ENCODE measurements at places on chromosomes 12 and 14.

DNA sequence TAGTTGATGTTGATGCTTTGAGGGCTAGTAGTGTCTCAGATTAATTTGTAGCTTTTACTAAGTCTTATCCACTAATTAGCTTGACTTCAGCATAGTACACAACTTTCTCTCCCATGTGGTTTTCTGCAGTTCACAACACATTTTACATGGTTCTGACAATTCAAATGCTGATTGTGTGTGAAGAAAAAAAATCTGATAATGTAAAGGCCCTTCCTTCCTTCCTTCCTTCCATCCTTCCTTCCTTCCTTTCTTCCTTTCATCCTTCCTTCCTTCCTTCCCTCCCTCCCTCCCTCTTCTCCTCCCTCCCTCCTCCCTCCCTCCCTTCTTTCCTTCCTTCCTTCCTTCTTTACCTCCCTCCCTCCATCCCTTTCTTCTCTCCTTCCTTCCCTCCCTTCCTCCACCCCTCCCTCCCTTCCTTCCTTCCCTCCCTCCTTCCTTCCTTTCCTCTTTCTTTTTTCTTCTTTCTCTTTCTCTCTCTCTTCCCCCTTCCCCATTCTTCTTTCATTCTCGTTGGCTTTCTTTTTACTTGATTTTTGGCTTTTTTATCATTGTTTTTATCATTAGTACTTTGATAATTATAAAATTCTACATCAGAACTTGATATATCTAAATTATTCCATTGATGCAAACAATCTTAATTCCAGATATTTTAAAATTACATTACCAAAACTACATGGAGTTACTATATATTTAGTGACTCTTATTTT lies 1415.6 kb downstream of the LRFN5 start:
- DNase-seq: no peak

DNA sequence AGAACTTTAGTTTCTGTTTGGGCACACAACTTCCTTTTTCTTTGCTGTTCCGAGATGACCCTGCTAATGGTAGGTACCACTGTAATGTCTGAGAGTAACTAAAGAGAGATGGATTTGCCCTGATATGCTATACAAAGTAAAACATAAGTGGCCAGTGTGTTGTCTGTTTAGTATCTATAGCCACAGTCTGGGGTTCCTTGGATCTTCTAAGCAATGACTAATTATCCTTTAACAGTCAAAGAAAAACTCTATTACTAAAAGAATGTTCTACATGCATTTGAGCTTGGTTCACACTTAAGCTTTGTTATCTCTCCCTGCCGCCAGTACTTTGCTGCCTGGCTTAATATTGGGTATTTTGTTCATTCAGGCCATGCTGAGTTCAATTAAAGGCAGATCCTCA lies 1051.9 kb upstream of the FLRT2 start:
- no peak for DNase-seq

- peak; percentile 20 for DNase-seq
Observed at GRCh38 chr12:91326058-91327027, 143.7 kb upstream of the DCN start.

DNA sequence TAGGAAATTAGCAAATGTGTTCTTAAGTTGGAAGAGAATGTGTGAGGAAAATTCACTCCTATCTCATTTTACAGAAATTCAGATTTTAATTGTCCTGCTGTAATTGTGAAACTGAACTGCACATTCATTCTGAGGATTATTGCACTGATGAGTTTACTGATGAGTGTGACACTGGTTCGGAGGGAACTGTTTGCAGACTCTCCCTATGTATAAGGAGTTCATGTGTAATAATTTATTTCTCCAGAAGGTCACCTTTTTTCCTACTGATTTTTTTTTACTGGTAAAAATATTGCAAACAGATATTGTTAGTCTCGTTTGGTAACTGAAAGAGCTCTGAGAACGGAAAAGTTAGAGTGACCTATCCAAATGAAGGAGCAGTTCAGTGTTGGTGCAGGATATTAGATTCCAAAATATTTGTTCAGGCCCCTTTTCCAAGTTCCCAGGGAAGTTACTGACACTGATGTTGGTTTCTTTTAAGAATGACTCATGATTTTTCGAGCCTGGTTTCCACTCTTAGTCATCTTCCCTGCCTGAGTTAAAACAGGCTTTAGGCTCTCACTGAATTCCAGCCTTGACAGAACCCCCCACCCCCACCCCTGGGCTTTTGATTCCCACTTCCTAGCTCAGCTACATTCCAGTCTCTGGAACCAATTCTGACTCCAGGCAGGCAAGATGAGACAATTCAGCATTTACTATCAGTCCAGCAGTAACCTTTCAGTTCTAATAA lies 18.4 kb downstream of the ANO6 start:
- peak; percentile 97 for DNase-seq

- no peak for DNase-seq
Observed at GRCh38 chr12:69022674-69023073, 89.7 kb upstream of the CPM start.

- no peak for DNase-seq
Observed at GRCh38 chr14:105461903-105462302, 12.7 kb upstream of the CRIP2 start.

DNA sequence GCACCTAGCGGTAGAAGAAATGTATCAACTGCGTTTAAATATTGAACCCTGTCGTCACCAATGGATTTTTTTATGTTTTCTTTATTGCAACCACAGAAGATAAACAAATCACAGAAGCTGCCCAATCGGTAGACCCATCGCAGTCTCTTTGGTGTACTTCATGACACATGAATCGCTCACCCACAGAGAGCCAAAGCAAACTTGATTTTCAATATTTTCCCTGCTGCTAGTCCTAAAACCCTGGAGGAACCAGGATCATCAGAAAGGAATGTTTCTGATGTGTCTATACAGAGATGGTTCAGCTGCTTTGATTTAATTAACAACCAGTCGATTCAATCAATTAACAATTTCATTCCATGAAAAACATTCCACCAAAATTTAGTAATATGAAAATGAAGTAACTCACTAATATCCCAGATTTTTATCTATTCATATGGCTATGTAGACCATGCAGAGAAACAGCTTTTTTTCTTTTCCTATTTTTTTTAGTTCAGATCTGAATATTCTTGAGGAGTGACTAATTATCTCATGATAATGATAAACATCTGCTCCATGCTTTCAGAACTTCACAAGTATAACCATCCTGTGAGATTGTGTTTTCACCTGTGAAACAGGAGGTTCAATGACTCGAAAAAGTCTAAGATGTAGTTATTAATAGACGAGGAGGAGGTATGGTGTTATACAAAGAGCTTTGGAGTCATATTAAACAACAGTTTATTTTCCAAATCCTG lies 46.1 kb downstream of the DIO2 start:
- DNase-seq: no peak

DNA sequence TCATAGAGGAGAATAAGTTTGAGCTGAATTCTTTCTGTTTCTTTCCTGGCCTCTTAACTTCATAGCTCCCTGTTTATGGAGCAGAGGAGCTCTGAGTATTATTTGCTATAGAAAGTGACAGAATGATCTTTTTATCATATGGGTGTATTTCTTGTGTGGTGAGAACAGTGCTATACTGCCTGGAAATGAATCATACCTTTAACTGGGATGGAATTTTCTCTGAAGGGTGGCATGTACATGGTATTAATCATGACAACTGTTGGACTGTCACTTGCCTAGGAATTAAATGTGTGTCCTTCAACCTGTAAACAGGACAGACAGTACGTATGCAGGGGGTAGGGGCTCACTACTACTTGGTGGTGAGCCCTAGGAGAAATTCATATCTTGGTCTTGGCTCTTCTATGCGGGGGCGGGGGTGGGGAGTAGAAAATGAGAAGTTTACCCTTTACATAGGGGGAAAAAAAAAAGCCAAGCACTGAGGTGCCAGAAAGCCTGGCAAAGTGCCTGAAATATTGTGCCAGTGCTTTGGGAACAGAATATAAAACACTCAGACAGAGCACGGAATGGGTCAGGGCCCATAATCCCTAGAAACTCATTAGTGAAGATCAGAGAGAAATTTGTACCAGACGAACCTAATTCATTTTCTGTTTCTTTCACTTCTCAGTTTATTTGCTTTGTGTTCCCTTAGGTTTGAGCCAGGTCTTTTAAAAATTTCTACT lies 33.8 kb downstream of the ARMH4 start:
- DNase-seq: no peak

GRCh38 chr12:111056618-111057521 lies 136.5 kb upstream of the MYL2 start:
- DNase-seq: no peak

GRCh38 chr14:70692210-70692609 lies 50.5 kb downstream of the TTC9 start:
- DNase-seq: peak; percentile 71

GRCh38 chr12:77189901-77190416 lies 124.6 kb upstream of the E2F7 start:
- no peak for DNase-seq

DNA sequence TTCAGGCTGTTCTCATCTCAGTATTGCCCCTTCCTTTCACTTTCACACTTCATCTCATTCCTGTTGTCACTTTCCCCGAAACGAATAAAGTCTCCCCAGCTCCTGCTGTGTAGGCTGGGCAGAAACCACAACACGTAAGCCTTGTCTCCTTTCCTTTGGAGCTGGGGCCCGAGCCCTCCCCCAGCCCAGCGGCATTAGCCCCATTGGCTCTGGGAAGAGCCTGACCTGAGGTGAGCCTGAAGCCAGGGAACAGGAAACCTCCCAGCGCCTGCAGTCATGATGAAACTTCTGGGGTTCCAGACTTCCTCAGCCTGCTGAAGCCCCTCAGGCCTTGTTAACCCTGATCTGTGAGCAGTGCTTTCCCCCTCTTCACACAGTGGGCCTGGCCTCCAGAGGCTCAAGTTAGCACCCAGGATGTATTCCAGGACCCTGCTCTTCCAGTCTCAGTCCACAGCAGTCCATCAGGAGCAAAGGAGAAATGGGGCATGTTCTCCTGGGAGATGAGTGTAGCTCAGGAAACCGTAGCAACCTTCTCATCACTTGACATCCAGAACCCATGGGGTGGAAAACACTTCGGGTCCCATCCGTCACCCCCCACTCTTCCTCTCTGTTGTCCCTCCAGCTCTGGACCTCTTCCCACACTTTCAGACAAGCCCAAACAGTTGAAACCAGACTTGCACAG lies 21.8 kb downstream of the VASH1 start:
- DNase-seq: no peak

GRCh38 chr14:22479776-22480464 lies 109.1 kb downstream of the DAD1 start:
- DNase-seq: no peak

- DNase-seq: no peak
Observed at GRCh38 chr12:56192582-56192981, 3.3 kb upstream of the SMARCC2 start.

- DNase-seq: no peak
Observed at GRCh38 chr14:104436047-104436591, 143.4 kb upstream of the C14orf180 start.

DNA sequence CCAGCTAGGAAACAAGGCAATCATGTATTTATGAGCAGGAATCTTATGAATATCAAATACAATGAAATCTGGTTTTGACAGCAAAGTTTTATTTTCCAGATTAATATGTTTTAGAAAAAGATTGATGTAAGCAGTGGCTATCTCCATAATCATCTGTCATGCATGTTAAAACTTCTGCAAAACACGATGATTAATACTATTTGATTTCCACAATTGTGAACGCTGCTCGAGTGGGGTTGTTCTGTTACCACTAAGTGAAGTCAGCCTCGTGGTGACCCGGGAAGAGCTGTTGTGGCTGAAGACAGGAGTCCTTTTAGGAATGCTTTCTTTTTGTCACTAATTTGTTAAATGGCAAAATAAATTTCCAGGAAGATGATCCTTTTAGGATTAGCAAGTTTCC lies 9.4 kb downstream of the CFAP251 start:
- no peak for DNase-seq

DNA sequence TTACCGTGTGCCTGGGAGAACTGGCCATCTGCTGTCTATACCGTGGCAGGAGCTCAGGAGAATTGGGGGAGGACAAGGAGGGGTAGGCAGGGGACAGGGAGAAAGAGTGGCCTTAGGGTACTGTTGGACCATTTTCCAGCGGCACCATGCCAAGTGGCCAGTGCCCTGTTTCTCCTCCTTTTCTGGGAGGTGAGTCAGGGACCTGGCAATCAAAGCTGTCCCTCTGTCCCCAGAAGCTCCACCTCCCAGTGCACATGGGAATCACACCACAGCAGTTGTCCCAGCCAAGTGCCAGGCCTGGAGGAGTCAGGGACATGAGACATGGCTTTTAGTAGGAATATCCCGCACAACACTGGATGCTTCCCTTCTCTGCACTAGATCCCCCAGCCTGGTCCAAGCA lies 118.0 kb downstream of the GCH1 start:
- DNase-seq: no peak

DNA sequence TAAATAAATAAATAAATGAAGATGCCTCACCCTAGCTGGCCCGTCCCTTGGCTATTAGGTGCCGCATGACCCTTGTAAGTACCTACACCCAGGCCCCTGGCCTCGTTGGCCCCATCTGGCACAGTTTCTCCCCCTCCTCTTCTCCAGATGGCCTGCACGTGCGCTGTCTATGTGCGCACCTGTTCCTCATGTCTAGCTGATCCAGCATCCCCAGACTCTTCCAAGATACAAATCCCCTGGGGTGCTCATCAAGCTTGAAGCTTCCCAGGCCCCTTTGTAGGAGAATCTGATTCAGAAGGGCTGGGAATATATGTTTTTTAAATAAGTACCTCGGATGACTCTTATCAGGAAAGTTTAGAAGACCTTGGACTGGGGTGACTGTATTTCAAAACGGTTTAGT lies 133.3 kb downstream of the CHST11 start:
- no peak for DNase-seq

GRCh38 chr14:89146274-89146673 lies 270.8 kb downstream of the FOXN3 start:
- DNase-seq: no peak

DNA sequence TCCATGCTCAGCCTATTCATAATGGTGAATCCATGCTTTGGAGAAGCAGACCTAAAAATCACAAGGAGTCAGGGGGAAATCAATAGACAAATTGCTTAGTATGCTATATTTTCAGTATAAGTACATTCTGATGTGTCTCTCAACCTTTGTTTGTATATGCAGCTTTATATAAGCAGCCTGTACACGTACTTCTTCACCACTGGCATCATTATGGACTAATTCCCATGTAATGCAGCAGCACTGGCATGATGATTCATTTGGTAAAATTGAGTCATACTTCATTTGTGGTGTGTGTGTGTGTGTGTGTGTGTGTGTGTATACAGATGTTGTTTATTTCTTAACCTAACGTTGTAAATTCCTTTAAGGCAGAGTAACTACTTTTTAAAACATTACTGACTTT lies 10.9 kb downstream of the DCP1B start:
- no peak for DNase-seq

GRCh38 chr12:10361084-10361483 lies 28.8 kb downstream of the KLRK1 start:
- DNase-seq: no peak

Data from PC-9 (cell line).